ENCODE measurements at places on chromosomes 12 and 14.

DNA sequence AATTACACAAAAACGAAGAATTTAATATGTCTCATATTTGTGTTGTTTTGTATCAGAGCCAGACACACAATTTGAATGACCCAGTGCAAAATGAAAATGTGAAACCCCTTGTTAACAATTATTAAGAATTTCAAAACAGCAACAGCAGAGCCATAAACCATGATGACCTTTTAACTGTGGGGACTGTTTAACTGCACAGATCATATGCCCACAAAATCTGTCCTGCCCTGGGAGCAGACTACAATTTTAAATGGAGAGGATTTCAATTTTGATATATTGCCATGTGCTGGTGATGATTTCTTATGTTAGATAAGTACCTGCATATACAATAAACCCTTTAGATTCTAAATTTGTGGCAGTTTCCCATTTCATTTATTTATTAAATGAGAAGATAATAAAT, 455.5 kb upstream of the MGAT4C start:
- no peak for DNase-seq

DNA sequence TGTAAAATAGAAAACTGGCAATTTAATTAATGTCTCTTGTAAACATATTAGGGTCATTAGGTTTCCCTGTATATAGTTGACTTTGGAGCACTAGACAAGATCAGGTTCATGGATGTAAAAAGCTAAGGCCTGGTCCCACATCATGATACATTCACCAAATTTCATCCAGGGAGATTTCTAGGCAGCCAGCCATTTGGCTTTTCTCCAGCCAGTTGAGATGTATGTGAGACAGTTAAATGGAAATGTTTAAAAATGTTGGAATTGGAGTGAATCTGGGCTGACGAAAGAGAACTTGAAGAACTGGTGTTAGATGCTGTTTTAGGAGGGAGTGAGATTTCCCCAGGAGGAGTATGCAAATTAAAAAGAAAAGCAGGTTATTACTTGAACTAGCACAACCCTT, 41.8 kb upstream of the CLEC14A start:
- no peak for DNase-seq

DNA sequence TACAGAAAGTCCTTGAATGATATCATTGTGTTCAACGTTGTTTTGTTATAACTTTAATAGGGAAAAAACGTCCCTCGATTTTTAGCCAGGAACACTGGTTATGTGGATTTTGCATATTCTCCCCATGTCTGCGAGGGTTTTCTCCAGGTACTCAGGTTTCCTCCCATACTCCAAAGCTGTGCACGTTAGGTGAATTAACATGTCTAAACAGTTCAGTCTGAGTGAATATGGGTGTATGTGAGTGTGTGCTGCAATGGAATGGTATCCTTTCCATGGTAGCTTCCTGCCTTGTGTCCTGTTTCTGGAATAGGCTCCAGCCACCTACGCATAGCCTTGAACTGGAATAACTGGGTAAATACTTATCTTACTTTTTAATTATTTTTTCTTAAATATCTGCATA, 810.8 kb upstream of the ATXN7L3B start:
- DNase-seq = no peak

DNA sequence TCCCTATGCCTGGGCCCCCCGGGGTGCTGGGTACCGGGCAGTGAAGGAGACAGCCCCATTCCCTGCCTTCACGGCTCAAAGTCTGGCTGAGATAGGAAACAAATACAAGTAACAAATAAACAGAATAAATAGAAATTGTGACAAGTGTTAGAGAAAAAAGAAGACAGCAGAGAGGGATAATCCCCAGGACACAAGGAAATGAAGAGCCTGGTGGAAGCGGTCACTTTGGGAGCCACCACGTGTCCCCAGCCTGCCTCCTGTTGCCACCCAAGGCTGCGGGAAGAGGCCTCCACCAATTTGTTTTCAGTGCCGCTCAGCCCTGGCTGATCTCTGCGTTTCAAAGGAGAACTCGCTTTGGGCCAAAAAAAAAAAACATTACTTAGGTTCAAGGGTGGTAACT, 31.2 kb downstream of the RBM19 start:
- no peak for DNase-seq

DNA sequence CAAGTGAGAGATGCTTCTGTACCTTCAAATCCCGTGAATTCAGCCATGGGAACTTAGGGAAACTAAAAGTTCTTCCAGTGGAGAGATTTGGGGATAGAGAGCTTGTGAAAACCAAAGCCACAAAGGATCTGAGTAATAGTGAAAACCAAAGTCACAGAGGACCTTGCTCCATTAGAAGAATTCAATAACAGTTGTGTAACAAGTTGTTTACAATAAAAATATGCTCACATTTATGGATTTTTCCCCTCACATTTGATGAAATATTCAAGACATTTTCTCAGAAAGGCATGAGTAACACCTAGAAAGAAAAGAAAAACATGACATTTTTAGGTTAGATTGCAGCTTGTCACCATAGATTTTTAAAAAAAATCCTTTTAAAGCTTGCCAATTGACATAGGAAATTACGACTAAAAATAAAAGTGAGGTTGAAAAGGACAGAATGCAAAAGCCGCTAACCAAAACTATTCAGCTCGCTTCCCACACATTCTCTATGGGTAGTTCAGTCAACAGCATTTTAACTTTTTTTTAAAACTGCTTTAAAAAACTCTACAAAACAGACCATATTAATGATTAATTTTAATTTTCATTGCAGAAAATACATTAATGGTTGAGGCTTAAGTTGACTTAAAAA, 113.2 kb downstream of the CAND1 start:
- DNase-seq = no peak

- DNase-seq = no peak
Observed at GRCh38 chr12:77521508-77522115, 309.1 kb upstream of the NAV3 start.

DNA sequence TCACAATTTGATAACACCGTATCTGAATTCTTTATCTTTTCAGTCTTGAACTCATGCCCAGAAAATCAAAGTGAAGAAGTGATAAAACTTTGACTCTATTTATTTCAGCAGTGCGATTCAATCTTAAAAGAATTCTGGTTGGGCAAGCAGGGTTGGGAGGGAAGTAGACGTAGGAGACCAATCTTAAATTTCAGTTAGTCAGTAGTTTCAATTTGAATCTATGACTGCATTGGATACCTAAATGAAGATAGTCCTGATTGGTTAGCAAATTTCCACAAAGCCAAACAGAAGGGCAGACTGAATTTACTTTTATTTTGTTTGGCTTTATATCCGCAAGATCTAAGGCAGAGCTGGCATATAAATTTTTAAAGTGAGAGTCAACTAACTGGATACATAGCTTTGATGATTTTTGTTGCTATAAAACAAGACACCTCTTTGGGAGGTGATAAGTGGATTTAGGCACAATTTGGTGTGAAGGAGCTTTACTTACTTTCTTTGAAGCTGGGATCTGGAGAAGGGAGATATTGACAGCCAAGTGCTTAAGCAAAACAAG, 2.6 kb downstream of the ACSS3 start:
- DNase-seq = no peak
